ENCODE measurements at places on chromosomes 7 and 10. TPM values are rescaled to one million over a fixed set of nuclear protein-coding genes. Genes with fewer than 3 reads are reported as not detected.
A peak's percentile ranks its signal among the peaks of the same experiment; 100 is the strongest.

GRCh38 chr7:22853674-22854157, 31.1 kb upstream of the TOMM7 start:
- no peak for DNase-seq

The RAPGEF5 gene
- total RNA-seq: 4.0 TPM

DNA sequence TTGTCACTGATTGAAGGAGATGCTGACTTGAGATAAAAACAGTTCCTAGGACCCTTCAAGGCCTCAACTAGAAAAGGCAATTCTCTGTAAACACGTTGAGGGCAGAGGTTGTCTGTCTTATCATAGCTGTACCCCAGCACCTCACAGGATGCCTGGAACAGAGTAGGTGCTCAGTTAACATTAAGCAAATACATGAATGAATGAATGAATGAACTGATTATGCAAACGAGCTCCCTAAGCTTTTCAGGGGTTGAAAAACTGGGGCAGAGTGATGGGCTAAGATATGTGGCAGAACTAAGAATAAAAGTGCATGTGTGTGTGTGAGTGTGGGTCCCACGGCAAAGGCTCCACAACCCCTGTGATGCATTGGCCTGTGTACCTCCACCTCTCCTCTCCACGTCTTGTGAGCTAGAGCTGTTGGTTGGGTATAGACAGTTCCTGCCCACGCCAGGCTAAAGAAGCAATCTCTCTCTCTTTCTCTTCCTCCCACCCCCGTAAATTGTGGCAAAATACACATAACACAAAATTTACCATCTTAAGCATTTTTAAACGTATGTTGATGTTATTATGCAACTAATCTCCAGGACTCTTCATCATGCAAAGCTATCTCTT, 20.9 kb upstream of the SMC3 start:
- no peak for DNase-seq

DNA sequence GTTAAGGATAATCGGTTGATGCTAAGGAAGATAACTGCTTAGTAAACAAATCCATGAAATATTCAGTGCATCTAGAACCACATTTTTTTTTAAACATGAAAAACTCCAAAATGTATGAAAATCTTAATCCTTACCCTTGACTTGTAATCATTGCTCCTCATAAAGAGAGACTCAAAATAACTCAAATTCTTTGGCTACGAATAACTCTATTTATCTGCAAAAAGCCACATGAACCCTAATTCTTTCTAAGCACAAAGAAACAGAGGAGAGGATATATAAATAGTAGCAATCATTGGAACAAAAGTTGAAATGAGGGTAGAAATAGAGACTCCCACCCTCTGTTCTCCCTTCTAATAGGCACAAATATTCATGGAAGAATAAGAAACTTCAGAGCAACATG, 40.2 kb downstream of the ANK3 start:
- DNase-seq: no peak

The PRPS1L1 gene
- total RNA-seq: not detected

GRCh38 chr7:136139417-136139816, 162.3 kb upstream of the MTPN start:
- DNase-seq: no peak

The SKAP2 gene
- total RNA-seq: 65.2 TPM

GRCh38 chr10:6053816-6054631, 8.1 kb downstream of the IL2RA start:
- DNase-seq: peak; percentile 51

- no peak for DNase-seq
Observed at GRCh38 chr7:53690411-53690810, 655.0 kb downstream of the POM121L12 start.

DNA sequence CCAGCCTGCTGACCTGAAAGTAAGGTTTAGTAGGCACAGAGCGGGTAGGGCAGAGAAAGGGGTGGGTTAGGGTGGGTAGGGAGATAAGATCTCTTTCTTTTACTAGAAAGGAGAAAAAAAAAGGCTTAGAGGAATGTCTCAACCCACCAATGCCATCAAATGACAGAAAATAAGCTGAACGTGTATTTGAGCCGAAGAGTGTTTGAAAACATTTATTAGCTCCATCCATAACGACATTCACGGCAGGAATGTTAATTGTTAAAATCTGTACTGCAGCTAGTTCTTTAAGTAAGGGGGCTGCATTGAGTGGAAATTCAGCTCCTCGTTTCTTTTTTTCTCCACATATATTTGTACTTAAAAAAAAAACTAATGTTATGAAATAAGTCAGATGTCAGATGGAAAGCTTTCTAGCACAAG, 63.7 kb upstream of the ARID5B start:
- peak; percentile 57 for DNase-seq
